ENCODE measurements at places on chromosomes 12 and 14. TPM values are rescaled to one million over a fixed set of nuclear protein-coding genes. Genes with fewer than 3 reads are reported as not detected.

Gene NOVA1
- 0.03 TPM for total RNA-seq

DNA sequence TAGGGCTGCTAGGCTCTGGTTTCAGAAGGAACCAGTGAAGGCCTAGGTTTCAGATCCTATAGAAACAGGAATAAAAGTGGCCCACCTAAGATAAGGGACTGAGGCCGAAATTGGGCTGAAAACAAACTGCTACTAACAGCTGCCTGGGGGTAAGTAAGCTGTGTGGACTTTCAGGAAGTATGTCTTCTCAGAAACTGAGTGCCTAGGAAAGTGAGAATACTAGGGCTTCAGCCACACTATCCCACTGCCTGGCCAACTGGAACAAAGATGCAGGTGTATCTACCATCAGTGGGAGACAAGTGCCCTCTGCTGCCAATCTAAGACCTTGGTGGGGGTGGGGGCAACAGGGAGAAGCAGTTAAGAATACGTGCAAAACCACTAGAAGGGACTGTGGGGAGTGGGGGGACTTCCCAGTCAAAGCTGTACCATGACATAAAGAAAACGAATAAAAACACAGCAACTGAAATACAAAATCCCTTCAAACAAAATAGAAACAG is 82.5 kb downstream of the MED13L start:
- no peak for DNase-seq

GRCh38 chr14:93587330-93587729 is 156.6 kb downstream of the UNC79 start:
- peak; percentile 2 for DNase-seq

DNA sequence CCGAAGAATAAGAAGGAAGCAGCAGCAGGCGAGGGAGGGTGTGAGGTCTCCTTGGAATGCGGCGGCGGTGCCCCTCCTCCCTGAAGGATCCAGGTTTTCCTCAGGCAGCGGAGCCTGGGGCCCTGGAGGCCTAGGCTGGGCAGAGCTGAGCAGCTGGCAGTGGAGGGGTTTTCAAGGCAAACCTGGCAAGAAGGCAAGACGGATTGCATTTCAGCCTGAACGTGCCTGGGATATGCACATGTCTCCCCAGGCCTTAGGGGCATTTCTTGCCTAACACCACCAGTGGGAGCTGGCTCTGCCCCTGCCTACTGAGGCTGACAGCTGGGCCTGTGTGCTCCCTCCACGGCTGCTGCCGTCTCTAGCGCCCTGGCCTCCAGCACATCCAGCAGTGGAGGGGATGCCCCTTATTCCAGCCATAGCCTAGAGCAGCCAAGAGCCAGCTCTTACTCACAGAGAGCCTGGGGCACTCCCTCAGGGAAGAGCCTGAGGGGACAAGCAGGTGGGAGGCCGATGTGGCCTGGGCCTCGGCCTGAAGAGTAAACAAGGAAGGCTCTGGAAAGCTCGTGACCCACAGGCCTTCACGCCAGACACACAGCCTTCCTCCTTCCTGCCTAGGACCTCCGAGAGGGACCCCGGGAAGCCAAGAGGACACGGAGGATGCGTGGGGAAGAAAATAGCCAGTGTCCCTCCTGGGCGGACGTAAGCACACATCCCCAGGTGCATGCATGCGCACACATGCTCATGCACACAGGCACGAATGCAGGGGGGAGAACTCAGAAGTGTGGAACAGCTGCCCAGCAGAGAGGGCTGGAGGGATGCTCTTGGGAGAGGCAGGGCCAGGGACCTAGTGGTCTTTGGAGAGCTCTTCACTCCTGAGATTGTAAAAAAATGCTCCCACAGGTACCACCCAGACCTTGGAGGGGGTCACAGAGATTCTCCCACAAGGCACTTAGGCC is 23.0 kb upstream of the EIF2B2 start:
- DNase-seq: no peak

GRCh38 chr14:100111931-100112704 is 46.9 kb downstream of the EVL start:
- no peak for DNase-seq

DNA sequence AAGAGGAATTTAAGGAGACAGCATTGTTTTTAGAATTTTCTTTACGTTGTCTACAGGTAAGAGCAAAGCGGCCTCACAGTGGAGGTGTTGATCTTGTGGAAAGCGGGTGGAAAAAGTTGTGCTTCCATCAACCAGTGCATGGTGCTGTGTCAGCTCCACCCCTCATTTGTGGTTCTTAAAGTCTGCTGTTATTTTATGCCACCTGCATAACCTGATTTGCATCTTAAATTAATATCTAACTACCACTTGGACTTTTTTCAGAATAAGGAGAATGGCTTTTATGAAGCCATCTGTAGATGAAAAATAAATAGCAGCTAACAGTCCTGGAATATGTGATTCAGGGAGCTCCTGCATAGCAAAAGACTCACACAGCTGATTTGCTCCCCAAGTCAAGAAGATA is 135.1 kb downstream of the SNAPC1 start:
- no peak for DNase-seq
